NCI-H1092 (cell line): ENCODE measurements at places on chromosomes 3 and 15.

- no peak for DNase-seq
Observed at GRCh38 chr3:4709341-4709740, 216.2 kb downstream of the ITPR1 start.

DNA sequence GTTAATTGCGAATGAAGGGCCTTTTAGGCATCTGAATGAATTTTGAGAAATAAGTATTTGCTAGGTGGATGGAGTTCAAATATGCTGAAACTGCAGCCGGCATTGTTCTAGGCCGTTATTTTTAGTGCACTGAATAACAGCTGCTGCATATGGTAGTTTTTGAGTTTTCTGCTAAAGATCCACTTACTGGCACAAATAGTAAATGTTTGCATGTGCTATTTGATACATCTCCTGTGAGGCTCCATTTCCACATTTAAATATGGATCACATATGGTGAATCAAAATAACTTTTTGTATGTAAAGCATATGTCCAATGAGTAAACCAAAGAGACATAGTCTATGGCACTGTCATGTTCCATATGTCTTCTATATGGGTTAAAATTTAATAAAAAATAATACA is 56.7 kb upstream of the CNTN4 start:
- no peak for DNase-seq

DNA sequence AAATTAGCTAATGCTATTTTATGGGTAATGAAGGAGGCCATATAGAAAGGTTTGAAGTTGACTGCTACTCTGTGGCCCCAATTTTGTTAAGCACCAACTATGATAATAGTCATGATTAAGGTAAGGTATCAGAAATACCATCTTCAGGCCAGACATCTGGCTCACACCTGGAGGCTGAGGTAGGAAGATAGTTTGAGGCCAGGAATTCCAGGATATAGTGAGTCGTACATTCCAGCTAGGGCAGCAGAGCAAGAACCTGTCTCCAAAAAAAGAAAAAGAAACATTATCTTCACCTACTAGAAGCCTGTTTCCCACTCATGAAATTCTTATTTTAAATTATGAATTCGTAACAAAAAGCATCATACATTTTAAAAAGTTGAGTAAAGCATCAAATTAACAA is 64.4 kb downstream of the LRRC28 start:
- no peak for DNase-seq

GRCh38 chr3:38164643-38164951 is 740 bp upstream of the OXSR1 start:
- DNase-seq: no peak
